ENCODE measurements at places on chromosomes 3 and 15. TPM values are rescaled to one million over a fixed set of nuclear protein-coding genes. Genes with fewer than 3 reads are reported as not detected.

Gene MAP1A
- 56.0 TPM for total RNA-seq

Gene CD86
- total RNA-seq: 3.6 TPM

Gene ROPN1
- total RNA-seq: not detected

Gene GOLGA8T
- 0.47 TPM for total RNA-seq

Gene RTP3
- not detected for total RNA-seq

Gene NEDD4
- total RNA-seq: 8.1 TPM

Gene GLDN
- 4.8 TPM for total RNA-seq

Gene CCR9
- not detected for total RNA-seq

Gene INKA1
- 2.3 TPM for total RNA-seq

GRCh38 chr3:106183762-106184391 lies 315.1 kb upstream of the CBLB start:
- no peak for DNase-seq

GRCh38 chr3:33799202-33799551 lies 747 bp downstream of the PDCD6IP start:
- no peak for DNase-seq

- DNase-seq: no peak
Measured at GRCh38 chr3:123658852-123659206, 74.0 kb upstream of the HACD2 start.

GRCh38 chr3:17602126-17602525 lies 140.3 kb downstream of the TBC1D5 start:
- no peak for DNase-seq

DNA sequence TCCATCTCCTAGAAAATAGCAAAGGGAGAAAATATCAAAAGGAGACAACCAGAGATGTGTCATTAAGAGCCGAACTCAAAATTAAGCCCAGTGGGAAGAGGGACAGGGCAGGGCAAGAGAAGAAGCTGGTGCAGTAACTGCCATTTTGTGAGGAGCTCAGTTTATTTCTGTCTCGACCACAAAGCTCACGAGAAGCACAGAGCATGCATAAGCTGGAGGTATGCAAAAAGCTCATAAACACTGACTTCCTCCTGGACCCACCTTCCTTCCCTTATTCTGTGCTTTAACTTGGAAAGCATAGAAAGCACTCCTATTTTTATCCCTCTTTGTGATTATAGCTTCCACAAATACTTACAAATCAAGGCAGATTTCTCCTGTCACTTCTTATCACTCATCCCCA lies 81.3 kb downstream of the DGKG start:
- DNase-seq: no peak

- DNase-seq: no peak
Measured at GRCh38 chr15:86041399-86041798, 38.3 kb upstream of the AGBL1 start.

DNA sequence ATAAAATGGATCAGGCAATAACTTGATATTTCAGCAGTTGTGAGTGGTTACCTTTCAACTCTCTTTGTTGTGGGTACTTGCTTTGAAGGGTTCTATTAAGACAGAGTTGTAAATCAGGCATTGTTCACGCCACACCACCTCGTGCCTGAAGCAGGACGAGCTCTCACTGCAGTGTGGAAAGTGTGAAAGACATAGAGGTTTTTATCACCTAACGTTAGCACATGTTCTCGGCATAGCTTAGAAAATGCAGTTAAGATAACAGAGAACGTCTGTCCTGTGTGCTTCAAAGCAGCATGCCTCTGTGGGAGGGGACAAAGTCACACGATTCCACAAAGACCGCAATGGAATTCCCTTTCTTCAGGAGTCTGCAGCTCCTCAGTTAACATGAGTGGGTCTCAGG lies 7.8 kb downstream of the ADAMTS17 start:
- DNase-seq: no peak

GRCh38 chr15:78629031-78629715 lies 8.4 kb upstream of the CHRNA3 start:
- no peak for DNase-seq

All from left ventricle myocardium inferior (tissue), 1 donor.